ENCODE measurements at places on chromosomes 7 and 10.

- DNase-seq: no peak
Observed at GRCh38 chr10:125174360-125174759, 14.0 kb upstream of the CTBP2 start.

GRCh38 chr7:87083865-87084519 is 24.5 kb upstream of the ELAPOR2 start:
- DNase-seq: no peak

GRCh38 chr10:47021850-47022249 is 110.6 kb downstream of the PTPN20 start:
- DNase-seq: no peak

GRCh38 chr7:110733221-110733620 is 357.7 kb upstream of the LRRN3 start:
- no peak for DNase-seq

DNA sequence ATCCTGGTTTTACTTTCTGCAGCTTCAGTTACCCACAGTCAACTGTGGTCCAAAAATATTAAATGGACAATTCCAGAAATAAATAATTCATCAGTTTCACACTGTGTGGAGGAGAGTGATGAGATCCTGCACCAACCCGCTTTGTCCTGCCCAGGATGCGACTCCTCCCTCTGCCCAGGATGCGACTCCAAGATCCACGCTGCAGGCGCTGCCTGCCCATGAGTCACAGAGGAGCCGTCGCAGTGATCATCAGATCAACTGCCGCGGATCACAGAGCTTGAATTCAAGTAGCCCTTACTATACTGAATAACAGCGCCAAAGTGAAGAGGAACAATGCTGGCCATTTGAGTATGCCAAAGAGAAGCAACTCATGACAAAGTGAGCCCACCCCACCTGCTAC is 61.5 kb downstream of the GRB10 start:
- DNase-seq: no peak

DNA sequence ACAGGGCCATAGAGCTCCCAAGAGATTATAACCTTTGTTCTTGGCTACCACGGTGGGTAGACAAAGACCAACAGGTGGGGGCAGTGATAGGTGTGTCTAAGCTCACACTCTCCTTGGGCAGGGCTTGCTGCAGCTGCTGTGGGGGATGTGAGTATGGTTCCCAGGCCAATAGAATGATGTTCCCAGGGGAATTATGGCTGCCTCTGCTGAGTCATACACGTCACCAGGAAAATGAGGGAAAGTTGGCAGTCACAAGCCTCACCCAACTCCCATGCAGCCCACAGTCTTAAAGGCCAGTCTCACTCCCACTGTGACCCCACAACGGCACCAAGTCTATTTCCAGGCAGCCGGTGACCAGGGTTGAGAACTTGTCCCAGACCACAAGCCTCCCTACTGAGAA is 453.4 kb upstream of the PODXL start:
- DNase-seq: no peak

- no peak for DNase-seq
Observed at GRCh38 chr10:64626924-64627323, 1105.7 kb downstream of the REEP3 start.

DNA sequence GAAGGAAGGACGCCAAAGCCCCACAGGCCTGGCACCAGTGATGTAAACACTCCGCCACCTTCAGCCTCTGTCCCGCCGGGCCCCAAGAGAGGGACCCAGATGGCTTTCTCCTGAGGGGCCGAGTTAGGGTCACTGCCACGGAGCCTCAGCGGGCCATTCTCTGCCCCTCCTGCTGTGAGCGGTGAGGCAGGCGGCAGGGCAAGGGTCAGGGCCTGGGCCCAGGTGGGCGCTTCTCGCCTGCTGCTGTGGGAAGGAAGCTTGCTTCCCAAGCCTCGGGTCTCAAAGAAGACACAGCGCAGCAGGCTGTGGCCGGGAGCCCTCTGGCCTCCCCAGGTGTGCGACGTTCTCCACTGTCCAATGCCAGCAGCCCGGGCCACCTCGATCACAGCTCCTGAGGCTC is 84.8 kb downstream of the PROSER2 start:
- no peak for DNase-seq

DNA sequence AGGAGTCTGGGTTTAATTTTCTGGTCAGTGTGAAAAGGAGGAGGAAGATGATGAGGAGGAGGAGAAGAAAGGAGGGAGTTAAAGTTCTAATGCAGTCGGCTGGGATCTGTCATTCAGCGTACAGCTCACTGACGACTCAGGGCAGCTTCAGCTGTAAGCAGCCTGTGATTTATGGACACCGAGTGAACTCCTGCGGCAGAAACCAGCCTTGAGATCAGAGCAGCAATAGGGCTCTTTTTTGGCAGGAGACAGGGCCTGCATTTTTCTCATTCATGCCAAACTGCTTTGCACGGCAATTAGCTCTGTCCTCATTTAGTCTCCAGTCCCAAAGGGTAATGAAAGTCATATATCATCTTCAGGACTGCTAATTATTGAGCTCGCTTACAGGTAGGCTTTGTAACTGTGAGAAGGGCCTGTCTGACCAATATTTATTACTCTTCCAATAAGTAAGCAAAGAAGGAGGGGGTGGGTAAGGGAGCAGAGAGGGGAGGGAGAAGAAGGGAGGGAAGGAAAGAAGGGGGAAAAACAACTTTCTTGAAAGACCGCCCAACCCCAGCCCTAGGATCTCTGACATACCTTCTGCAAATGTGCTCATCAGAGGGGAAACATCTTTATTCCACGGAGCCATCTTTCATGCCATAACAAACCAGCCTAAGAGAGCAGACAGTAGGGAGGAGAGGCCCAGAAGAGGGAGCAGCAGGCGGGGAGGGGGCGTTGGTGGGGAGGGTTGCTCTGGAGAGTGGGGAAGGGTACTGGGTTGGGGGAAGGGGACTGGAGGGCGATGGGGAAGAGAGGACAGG is 48.1 kb upstream of the COMTD1 start:
- no peak for DNase-seq

DNA sequence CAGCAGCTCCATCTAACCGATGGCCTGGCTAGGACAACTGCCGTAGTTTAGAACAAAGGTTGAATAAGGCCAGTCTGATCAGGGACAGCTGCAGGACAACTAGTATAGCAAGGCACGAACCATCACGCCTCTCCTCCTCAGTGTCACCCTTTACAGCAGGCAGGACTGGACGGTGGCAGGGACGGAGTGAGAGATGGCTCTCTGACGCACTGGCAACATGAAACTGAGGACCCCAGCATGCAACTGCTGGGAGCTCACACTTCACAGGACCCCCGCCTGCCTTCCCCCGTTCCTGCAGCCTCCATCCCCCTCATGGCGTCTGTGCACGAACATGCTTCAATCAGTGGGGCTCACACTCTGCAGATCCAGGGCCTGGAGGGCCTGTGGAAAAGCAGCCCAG is 53.7 kb downstream of the ZRANB1 start:
- no peak for DNase-seq

DNA sequence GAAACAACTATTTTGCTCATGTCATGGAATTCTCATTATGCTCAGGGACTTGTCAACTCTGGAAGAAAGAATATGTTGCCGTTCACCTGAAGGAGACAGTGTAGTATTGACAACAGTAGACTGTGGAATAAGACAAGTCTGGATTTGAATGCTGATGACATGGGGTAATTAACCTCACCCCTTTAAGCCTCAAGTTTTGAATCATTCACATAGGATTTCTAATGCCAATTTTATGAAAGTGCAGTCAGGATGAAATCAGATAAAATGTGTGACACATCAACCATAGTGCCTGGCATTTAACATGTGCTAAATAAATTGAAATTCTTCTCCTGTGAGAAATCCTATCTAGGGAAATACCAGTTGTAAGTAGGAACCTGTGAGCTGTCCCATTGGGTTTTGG is 305.8 kb downstream of the KIF20B start:
- no peak for DNase-seq
